Vagina (tissue), 2 donors: ENCODE measurements at places on chromosomes 7 and 10. TPM values are rescaled to one million over a fixed set of nuclear protein-coding genes. Genes with fewer than 3 reads are reported as not detected.

Gene TUBAL3
- not detected for total RNA-seq

Gene DGKI
- total RNA-seq = 1.2 TPM

Gene SKIDA1
- 2.7 TPM for total RNA-seq

Gene ARHGAP22
- total RNA-seq = 3.2 TPM

Gene UNCX
- total RNA-seq = not detected

Gene CUEDC2
- 52.1 TPM for total RNA-seq

DNA sequence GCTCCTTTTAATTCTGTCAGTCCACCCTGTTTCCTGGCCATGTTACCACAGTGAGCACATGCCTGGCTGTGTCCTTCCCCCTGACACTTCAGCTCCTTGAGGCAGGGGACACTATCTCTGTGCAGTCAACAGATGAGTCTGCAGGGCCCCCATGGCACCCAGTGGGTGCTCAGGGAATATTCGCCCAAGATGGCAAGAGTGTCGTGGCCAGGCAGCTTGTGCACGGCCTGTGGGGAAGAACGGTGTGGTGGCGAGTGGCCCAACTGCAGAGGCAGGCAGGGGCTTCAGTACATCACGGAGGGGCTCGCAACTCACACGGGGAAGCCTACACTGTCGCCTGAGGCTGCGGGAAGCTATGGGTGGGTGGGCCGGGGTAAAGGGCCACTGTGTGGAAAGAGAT lies 91.1 kb downstream of the TRRAP start:
- DNase-seq = no peak
- H3K36me3 ChIP-seq = peaks cover 4% of the 10 kb centered on the region
- H3K27me3 ChIP-seq = no peaks in the 10 kb centered on the region
- no peak overlapping the region for H3K27ac ChIP-seq
- H3K4me3 ChIP-seq = no peak overlapping the region

- H3K36me3 ChIP-seq = no peaks in the 10 kb centered on the region
- H3K4me1 ChIP-seq = no peaks in the 10 kb centered on the region
- H3K27ac ChIP-seq = no peak overlapping the region
- DNase-seq = peak; percentile 74
These were observed 55.6 kb upstream of the SHH start for GRCh38 chr7:155867734-155868400.

DNA sequence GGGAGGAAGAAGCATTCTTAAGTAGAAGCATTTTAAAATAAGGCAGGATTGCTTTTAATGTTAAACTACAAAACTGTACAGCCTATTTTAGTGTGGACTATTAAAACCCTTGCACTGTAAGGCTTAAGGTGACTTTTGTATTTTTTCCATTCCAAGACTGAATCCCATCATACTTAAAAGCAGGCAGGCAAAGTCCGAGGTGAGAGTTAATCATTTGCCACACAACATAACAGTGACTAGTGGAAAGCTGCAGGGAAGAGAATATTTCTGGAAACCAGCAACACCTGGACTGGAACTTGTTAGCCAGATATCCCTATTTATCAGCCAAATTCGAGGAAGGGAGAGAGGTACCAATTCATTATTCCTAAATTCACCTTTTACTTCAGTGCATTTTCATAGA lies 3.5 kb downstream of the PRR15 start:
- no peaks in the 10 kb centered on the region for H3K27me3 ChIP-seq
- H3K27ac ChIP-seq = no peak overlapping the region
- DNase-seq = no peak

DNA sequence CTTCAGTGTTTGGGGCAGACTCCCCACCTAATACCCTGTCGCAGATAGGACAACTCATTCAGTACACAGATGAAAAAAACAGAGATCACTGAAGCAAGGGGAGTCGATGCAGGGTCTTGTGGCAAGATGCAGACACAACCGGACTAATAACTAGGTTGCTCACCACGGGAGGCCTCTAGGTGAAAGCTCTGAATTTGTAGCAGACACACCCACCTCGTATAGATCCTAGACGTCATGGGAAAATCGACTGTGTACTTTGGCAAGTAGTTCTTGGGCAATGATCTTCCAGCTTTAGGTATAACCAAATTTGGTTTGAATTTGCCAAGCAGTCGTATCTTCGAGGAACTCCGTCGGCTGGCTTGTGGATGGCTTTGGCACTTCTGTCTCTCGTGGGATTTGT lies 88.1 kb downstream of the TCF7L2 start:
- peaks cover 29% of the 10 kb centered on the region for H3K4me1 ChIP-seq
- H3K27ac ChIP-seq = no peak overlapping the region
- no peaks in the 10 kb centered on the region for H3K36me3 ChIP-seq

- no peak for DNase-seq
- H3K36me3 ChIP-seq = no peaks in the 10 kb centered on the region
- no peaks in the 10 kb centered on the region for H3K4me1 ChIP-seq
- H3K27me3 ChIP-seq = no peaks in the 10 kb centered on the region
- no peak overlapping the region for H3K4me3 ChIP-seq
These were observed 216.1 kb downstream of the TWIST1 start for GRCh38 chr7:18901351-18901750.

GRCh38 chr7:39461263-39461820 lies 104.9 kb upstream of the YAE1 start:
- H3K27ac ChIP-seq = no peak overlapping the region
- no peak overlapping the region for H3K4me3 ChIP-seq
- H3K27me3 ChIP-seq = no peaks in the 10 kb centered on the region
- DNase-seq = no peak
- H3K36me3 ChIP-seq = no peaks in the 10 kb centered on the region
- no peaks in the 10 kb centered on the region for H3K4me1 ChIP-seq

- no peak overlapping the region for H3K4me3 ChIP-seq
- DNase-seq = no peak
- H3K4me1 ChIP-seq = no peaks in the 10 kb centered on the region
- H3K27me3 ChIP-seq = no peaks in the 10 kb centered on the region
- no peaks in the 10 kb centered on the region for H3K36me3 ChIP-seq
- H3K27ac ChIP-seq = no peak overlapping the region
These were observed 413.7 kb downstream of the TCERG1L start for GRCh38 chr10:130897815-130898214.

- H3K27ac ChIP-seq = no peak overlapping the region
- DNase-seq = peak; percentile 60
- no peaks in the 10 kb centered on the region for H3K27me3 ChIP-seq
- H3K4me1 ChIP-seq = no peaks in the 10 kb centered on the region
These were observed 50.4 kb downstream of the ADRA2A start for GRCh38 chr10:111127081-111127848.

- H3K27me3 ChIP-seq = no peaks in the 10 kb centered on the region
- peaks cover 48% of the 10 kb centered on the region for H3K4me1 ChIP-seq
- H3K4me3 ChIP-seq = peak overlapping the region; percentile 88
- peak overlapping the region; percentile 90 for H3K27ac ChIP-seq
These were observed 752 bp upstream of the CAMK2G start for GRCh38 chr10:73875139-73875475.

GRCh38 chr7:27030393-27031050 lies 65.3 kb downstream of the HOXA1 start:
- no peaks in the 10 kb centered on the region for H3K27me3 ChIP-seq
- H3K27ac ChIP-seq = no peak overlapping the region
- peaks cover 9% of the 10 kb centered on the region for H3K4me1 ChIP-seq
- no peaks in the 10 kb centered on the region for H3K36me3 ChIP-seq
- H3K4me3 ChIP-seq = no peak overlapping the region
- no peak for DNase-seq

DNA sequence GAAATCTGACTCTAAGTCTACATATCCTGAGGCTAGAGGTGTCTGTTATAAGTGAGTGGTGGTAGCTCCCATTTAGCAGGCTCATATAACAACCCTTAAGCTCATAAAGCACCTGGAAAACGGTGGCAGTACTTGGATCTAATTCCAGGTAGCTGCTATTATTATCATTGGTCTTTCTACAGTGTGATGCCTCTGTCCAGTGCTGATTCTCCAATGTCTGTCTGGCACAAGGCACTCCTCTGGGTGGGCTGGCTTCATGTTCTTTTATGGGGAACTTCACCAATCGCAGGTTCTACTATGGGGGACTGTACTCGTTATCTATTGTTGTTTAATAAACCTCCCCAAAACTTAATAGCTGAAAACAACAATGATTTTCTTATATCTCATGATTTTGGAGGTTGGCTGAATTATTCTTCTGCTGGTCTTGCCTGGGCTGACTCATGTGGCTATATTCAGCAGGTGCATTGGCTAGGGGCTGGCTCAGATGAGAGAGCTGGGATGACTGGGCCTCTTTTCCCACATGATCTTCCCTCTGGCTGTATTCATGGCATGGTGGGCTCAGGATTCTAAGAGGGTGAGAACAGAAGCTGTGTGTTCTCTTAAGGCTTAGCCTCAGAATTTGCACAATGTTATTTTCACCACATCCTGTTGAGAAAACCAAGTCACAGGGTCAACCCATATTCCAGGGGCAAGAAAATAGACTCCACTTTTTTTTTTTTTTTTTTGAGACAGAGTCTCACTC lies 93.0 kb upstream of the PCGF5 start:
- no peak overlapping the region for H3K4me3 ChIP-seq
- H3K36me3 ChIP-seq = no peaks in the 10 kb centered on the region
- H3K27me3 ChIP-seq = no peaks in the 10 kb centered on the region
- H3K4me1 ChIP-seq = no peaks in the 10 kb centered on the region
- DNase-seq = no peak

GRCh38 chr7:74014931-74015330 lies 13.0 kb upstream of the ELN start:
- H3K4me1 ChIP-seq = peaks cover 12% of the 10 kb centered on the region
- DNase-seq = no peak
- H3K27me3 ChIP-seq = no peaks in the 10 kb centered on the region
- no peak overlapping the region for H3K27ac ChIP-seq
- H3K4me3 ChIP-seq = no peak overlapping the region

DNA sequence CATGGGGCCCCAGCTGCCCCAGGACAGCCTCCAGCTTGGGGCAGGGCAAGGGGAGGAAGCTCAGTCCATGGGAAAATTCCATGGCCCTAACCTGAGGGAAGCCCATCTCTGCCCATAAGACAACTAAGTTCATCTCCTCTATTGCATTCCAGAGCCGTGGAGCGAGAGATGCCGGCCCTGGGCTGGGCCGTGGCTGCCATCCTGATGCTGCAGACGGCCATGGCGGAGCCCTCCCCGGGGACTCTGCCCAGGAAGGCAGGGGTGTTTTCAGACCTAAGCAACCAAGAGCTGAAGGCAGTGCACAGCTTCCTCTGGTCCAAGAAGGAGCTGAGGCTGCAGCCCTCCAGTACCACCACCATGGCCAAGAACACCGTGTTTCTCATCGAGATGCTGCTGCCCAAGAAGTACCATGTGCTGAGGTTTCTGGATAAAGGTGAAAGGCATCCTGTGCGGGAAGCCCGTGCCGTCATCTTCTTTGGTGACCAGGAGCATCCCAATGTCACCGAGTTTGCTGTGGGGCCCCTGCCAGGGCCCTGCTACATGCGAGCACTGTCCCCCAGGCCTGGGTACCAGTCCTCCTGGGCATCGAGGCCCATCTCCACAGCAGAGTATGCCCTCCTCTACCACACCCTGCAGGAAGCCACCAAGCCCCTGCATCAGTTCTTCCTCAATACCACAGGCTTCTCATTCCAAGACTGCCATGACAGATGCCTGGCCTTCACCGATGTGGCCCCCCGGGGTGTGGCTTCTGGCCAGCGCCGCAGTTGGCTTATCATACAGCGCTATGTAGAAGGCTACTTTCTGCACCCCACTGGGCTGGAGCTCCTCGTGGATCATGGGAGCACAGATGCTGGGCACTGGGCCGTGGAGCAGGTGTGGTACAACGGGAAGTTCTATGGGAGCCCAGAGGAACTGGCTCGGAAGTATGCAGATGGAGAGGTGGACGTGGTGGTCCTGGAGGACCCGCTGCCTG lies 4.3 kb downstream of the AOC1 start:
- H3K27ac ChIP-seq = no peak overlapping the region
- H3K27me3 ChIP-seq = no peaks in the 10 kb centered on the region
- H3K4me3 ChIP-seq = no peak overlapping the region
- peak; percentile 70 for DNase-seq
- no peaks in the 10 kb centered on the region for H3K36me3 ChIP-seq
- H3K4me1 ChIP-seq = peaks cover 6% of the 10 kb centered on the region

- no peaks in the 10 kb centered on the region for H3K4me1 ChIP-seq
- no peak overlapping the region for H3K27ac ChIP-seq
- no peak for DNase-seq
- no peaks in the 10 kb centered on the region for H3K27me3 ChIP-seq
- H3K4me3 ChIP-seq = no peak overlapping the region
These were observed 41.5 kb upstream of the EPC1 start for GRCh38 chr10:32388258-32389027.

DNA sequence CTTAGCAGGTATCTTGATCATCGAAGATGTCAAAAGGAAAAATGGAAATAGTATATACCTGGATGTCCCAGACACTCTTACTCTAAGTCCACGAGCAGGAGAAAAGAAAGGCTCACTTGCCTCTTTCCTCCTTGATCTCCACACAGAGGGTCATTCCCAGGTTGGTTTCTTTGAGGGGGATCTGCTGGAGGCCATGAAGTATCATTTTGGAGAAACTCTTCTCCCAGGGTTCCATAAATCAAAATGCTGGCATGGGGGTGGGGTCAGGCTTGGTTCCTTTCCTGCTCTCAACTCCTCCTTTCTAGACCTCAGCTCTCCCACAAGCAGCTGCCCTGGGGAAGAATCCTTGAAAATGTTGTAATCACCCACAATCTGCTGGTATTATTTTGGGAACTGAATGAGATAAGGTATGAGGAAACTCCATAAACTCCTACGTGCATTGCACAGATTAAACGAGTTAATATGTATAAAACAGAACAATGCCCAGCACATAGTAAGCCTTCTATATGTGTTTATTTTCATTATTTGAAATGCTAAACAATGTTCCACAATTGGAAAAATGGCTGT lies 54.4 kb downstream of the PRKCQ start:
- H3K27ac ChIP-seq = no peak overlapping the region
- H3K4me1 ChIP-seq = no peaks in the 10 kb centered on the region
- H3K27me3 ChIP-seq = no peaks in the 10 kb centered on the region
- no peak for DNase-seq
- no peaks in the 10 kb centered on the region for H3K36me3 ChIP-seq

- no peaks in the 10 kb centered on the region for H3K27me3 ChIP-seq
- no peaks in the 10 kb centered on the region for H3K4me1 ChIP-seq
- DNase-seq = no peak
- H3K27ac ChIP-seq = peak overlapping the region; percentile 7
These were observed 35.0 kb downstream of the EVX1 start for GRCh38 chr7:27277628-27278027.

GRCh38 chr7:10216462-10216861 lies 757.2 kb upstream of the PHF14 start:
- H3K4me1 ChIP-seq = no peaks in the 10 kb centered on the region
- H3K36me3 ChIP-seq = no peaks in the 10 kb centered on the region
- no peak overlapping the region for H3K27ac ChIP-seq
- no peak for DNase-seq
- no peak overlapping the region for H3K4me3 ChIP-seq

GRCh38 chr10:14327527-14327926 lies 3.2 kb downstream of the FRMD4A start:
- H3K4me1 ChIP-seq = no peaks in the 10 kb centered on the region
- no peaks in the 10 kb centered on the region for H3K36me3 ChIP-seq
- H3K27me3 ChIP-seq = no peaks in the 10 kb centered on the region
- no peak overlapping the region for H3K27ac ChIP-seq
- no peak for DNase-seq

DNA sequence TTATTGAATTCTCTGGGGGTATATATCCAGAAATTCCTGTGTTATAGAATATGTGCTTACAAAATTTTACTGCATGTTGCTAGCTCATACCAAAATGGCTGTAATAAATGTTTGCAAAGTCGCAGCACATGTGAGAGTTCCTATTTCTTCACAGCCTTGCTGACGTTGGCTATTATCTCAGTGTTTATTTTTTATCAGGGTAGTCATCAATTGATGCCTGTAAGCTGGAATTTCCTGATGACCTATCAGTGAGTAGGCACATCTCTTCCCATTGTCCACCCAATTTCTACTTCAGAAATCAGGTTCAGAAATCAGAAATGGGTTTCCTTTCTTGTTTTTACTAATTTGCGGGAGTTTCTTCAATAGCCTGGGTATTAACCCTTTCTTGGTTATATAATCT lies 268.1 kb upstream of the FZD8 start:
- H3K4me3 ChIP-seq = no peak overlapping the region
- H3K27ac ChIP-seq = no peak overlapping the region
- no peaks in the 10 kb centered on the region for H3K4me1 ChIP-seq
- no peaks in the 10 kb centered on the region for H3K27me3 ChIP-seq
- no peaks in the 10 kb centered on the region for H3K36me3 ChIP-seq
